ENCODE measurements at places on chromosomes 16 and 17. TPM values are rescaled to one million over a fixed set of nuclear protein-coding genes. Genes with fewer than 3 reads are reported as not detected.
A peak's percentile ranks its signal among the peaks of the same experiment; 100 is the strongest.

IGF2BP1 gene
- total RNA-seq, result not detected

TBC1D3 gene
- total RNA-seq, result not detected

DCAF7 gene
- total RNA-seq, result 14.9 TPM

TEX14 gene
- 0.11 TPM for total RNA-seq

PDILT gene
- not detected for total RNA-seq

MEFV gene
- 0.23 TPM for total RNA-seq

PRR35 gene
- total RNA-seq, result not detected

BBS2 gene
- total RNA-seq, result 80.4 TPM

CA4 gene
- 3.1 TPM for total RNA-seq

B4GALNT2 gene
- 0.03 TPM for total RNA-seq

ANKRD40 gene
- total RNA-seq, result 42.1 TPM

KRT33A gene
- total RNA-seq, result not detected

DNA sequence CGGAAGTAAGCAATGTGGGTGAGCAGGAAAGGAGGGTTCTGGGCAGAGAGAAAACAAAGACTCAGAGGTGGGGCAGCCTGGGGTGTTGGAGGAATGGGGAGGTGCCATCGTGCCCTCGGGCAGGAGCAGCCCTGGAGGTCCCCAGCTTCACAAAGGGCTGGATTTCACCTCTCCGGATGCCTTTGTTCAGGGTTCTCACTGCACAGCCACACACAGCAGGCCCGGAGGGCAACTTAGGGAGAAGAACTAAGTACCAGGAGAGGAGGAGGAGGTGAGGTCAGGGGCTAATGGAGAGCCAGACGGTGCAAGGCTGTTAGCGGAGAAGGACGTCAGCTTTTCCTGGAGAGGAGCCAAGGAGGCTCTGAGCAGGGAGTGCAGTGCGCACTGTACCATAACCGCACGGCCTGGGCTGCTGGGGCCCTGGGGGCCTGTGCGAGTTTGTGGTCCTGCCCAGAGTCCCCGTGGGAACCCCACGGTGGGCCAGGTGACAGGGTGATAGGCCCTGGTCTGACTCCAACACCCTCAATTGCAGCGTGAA is 9.3 kb downstream of the ARRB2 start:
- DNase-seq, result no peak

DNA sequence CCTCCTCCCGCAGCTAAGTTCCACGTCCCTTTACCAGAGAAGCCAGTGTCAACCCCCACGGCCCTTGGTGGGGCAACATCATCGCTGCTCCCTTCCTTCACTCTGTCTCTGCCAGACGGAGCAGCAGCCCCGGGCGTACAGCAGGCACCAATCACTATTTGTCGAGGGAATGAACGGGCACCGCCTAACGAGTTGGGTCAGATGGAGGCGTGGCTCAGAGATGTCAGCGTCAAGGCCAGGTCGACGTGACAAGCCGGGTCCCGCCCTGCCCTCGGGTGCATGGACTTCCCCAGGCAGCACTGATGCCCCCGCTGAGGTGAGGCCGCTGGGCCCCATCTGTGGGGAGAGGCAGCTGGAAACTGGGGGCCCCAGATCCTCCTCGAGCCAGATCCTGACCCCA is 50.0 kb downstream of the CBFA2T3 start:
- no peak for DNase-seq

DNA sequence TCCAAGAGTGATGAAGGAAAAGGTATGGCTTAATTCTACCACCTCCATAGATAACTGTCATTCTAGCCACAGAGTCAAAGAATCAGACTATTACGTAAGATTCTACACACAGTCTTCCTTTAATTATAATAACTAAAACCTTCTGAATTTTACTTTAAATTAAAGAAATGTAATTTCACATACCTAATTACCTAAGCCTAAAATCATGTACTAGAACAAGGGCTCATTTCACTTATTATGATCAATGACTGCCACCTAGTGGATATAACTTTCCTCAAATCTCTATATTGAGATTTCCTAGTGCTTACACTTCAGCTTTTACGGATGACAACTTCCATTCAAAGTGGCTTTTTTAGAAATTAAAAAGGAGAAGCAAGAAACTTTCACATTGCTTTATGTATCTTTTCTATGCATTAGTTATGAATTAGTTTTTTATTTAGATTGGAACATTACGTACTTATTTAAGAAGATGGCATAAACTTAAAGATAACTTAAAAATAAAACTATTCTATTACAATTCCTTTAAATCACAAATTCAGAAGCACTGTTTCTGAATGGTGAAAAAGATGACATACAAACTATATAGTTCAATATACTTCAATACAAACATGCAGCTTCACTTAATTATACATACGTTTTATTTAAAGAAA is 18.2 kb upstream of the ABCA10 start:
- no peak for DNase-seq

DNA sequence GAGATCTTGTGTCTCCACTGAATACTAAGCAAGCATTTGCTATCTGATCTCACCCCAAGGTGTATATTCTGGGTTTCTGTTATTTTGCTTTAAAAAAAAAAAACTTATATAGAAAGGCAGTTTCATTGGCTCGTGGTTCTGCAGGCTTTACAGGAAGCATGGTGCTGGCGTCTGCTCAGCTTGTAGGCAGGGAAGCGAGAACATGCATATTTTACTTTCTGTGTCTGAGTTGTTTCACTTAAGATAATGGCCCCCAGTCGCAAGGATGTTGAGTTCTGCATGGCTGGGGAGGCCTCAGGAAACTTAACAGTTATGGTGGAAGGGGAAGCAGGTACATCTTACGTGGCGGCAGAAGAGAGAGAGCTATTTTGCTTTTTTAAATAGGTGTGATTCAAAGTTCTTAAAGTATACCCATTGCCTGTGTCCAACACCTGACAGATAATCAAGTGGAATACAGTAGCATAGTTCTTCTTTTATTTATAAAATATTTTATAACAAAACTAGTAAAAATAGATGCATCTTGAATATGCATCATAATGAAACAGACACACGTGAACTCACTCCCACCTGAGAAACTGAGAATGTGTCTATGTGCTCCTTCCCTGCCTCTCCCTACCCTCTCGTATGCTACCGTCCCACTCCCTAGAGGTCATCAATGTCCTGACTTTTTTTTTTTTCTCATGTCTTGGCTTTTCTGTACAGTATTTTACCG is 15.4 kb upstream of the ARHGAP17 start:
- no peak for DNase-seq

DNA sequence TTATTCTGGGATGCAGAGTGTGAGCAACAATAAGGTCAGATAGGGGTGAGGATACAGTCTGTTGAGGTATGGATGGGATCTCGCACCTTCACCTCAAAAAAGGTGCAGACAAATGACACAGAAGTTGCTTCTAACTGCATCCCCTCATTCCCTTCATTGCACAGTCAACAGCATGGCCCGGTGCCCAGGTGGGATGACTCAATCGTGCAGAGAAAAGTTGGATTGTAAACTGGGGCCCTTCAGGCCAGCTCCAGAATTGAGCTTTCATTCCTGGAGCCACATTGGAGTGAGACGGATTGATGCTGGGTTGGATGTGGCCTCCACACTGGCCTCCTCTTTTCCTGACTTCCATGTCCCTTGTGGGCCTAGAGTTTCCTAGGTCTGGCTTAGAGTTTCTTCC is 977.4 kb downstream of the KCNJ18 start:
- no peak for DNase-seq

GRCh38 chr17:42171831-42172230 is 9.1 kb downstream of the KCNH4 start:
- DNase-seq, result no peak

DNA sequence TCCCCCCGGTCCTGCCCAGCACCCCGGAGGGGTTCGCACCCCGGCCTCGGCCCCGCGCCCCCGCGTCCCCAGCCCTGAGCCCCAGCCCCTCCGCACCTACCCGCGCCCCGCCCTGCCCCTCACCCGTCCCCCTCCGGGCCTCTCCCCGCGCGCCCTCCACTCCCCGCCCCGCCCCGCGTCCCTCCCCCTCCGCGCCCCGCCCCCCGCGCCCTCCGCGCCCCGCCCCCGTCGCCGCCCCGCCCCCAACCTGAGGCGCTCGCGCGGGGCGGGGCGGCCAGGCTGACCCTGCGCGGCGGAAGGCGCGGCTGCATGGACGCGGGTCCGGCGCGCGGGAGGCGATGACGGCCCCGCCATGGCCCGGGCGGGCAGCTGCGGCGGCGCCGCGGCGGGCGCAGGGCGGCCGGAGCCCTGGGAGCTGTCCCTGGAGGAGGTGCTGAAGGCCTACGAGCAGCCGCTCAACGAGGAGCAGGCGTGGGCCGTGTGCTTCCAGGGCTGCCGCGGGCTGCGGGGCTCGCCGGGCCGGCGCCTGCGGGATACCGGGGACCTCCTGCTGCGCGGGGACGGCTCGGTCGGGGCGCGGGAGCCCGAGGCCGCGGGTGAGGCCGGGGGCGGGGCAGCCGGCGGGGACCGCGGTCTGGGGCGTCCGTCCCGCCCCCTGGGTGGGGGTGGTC is at the start of gene SPIRE2:
Gene SPIRE2, plus strand, starts transcription at position 277 of the 671 bp plus-strand sequence. Its CDS starts 76 bp downstream, at position 353.
- DNase-seq, result peak; percentile 89

DNA sequence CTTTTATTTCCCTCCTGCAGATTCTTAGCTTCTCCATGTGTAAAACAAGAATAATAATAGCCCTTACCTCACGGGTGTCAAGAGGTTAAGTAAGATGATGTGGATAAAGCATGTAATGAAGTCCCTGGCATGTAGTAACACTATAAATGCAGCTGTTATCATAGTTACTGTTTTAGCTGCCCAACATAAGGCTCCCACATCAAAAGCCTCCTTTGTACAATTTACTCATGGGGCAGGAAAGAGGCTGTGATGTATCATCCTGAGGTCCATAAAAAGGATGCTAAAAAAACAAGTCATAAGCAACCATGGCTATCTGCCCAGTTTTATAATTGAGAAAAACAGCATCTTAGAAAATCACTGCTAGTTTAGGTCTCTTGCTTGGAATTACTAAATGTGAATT is 339.7 kb downstream of the CA10 start:
- no peak for DNase-seq

DNA sequence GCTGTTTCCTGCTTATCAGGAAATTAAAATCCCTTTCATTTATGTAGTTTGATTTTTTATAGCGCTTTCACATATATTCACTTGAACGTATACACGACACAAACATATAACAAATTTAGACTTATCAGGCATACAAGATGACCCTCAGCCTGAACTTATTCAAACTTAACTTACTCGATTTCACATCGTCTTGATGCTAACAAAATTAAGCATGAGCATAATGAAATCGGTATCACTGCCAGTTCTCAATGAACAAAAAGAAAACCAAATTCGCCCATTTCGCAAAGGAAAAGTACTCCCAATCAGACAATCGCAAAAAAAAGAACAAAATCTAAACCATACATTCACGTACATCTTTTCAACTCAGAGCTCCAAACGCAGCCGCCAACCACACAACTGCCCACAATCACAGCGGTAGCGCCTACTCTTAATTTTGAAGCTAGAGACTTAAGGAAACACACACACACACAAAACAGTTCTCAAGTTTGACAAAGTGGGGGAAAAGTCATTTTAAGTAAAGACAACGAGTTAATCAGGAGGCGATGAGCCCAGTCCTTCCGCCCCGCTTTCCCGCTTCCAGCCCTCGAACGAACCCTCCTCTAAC is 1.1 kb downstream of the GJC1 start:
- DNase-seq, result peak; percentile 23

DNA sequence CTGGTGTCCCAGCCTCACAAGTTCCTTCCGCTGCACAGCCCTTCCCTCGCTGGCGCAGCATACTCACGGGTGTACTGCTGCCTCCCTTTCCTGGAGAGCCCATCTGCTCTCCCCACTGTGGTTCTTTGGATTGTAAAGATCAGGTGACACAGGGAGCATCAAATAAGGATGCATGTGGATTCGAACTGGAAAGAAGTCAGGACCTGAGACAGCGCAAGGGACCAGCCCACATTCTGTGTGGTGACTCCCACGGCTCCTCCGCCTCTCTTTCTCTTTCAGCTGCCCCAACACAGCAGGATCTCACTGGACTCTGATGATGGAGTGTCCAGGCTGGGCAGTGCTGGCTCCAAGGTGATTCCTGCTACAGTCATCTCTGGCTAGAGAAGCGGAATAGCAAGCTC is 8.1 kb downstream of the LDAF1 start:
- DNase-seq, result no peak

- no peak for DNase-seq
Measured at GRCh38 chr17:65618516-65618915, 57.1 kb upstream of the AXIN2 start.
